ENCODE measurements at places on chromosomes 13 and 19.

- no peak for DNase-seq
These were observed 1039.5 kb upstream of the SLC10A2 start for GRCh38 chr13:104105418-104106355.

GRCh38 chr19:13053238-13053637, 49.4 kb downstream of the LYL1 start:
- DNase-seq, result no peak

DNA sequence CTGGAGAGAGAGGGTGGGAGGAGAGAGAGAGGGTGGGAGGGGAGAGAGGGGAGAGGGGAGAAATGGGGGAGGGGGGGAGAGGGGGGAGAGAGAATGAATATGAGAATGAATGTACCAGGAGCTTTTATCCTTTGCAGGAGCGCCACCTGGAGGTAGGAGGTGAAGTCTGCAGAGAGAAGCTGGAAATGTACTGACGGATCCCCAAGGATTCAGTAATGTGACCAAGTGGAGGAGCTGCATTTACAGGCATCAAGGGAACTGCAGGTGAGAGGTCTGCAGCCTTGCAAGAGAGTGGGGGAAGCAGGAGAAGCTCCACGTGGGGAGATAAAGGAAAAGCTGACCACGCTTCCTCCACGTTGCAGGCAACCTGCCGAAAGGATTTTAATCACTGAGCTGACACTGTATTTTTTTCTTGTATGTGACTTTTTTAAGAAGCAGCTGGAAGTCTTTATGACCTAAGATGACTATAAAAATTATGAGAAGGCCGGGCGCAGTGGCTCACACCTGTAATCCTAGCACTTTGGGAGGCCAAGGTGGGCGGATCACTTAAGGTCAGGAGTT, 33.7 kb downstream of the VSTM1 start:
- peak; percentile 48 for DNase-seq

GRCh38 chr19:17078920-17079709, 3.5 kb downstream of the MYO9B start:
- no peak for DNase-seq

GRCh38 chr13:111927181-111927540, 139.8 kb upstream of the SOX1 start:
- no peak for DNase-seq

DNA sequence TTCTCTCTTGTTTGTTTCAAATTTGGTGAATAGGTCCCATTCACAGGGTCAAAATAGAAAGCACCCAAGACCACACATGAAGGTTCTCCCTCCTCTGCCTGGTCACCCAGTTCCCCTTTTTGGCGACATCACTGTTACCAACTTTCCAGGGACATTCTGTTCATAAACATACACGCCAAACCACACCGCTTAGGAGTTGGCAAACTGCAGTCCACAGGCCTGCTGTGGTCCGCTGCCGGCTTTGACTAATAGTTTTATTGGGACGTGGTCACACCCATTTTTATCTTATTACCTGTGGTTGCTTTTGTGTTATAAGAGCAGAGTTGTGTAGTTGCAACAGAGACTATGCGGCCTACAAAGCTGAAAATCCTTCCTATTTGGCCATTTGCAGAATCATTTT, 24.2 kb downstream of the UHRF1 start:
- DNase-seq, result no peak

DNA sequence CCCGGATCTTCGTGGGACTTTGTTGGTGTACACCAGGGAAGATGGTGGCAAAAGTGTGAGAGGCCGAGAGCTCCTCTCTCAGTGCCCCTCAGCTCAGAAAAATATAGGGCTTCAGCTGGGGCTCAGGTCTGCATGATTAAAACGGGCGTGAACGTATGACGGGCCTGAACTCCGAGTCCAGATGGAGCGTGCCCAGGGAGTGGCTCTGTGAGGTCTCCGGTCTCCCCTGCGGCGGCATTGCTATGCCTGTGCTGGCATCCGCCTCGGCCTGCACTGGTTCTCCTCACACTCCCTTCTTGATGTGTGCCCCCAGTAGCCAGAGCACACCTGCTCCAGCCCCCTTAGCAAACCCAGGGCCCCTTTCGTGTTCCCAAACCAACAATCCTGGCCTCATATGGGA, 82.0 kb downstream of the TEX29 start:
- DNase-seq, result no peak

GRCh38 chr13:22592515-22592914, 588.3 kb upstream of the SGCG start:
- DNase-seq, result no peak

- no peak for DNase-seq
These were observed 186.2 kb upstream of the PCDH9 start for GRCh38 chr13:67416047-67416925.

- DNase-seq, result no peak
These were observed 357 bp downstream of the RPS11 start for GRCh38 chr19:49496574-49497008.

- DNase-seq, result no peak
These were observed 148.1 kb downstream of the VWA8 start for GRCh38 chr13:41812851-41813250.

GRCh38 chr19:9407827-9408226, 27.5 kb downstream of the ZNF266 start:
- DNase-seq, result no peak

DNA sequence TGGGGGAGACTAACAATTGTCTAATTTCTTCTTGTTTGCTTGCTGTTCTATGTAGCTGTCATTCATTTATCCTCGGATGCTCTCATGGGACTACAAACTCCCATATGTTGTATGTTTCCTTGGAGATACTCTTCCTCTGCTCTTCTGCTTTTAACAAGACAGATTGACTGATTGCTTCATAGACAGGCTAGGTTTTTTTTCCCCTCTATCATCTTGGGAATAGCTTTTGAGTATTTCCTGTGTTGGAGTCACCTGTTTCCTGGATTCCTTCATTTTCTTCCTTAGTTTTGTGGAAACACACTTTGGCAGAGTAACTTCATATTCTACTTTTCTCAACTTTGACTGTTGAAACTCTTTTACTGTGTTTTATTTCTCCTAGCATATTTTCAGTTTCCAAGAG, 27.6 kb downstream of the EDNRB start:
- no peak for DNase-seq

GRCh38 chr19:49362048-49362928, at the start of gene TEAD2:
Gene TEAD2, minus strand, starts transcription at chr19:49362416. Its CDS starts 2,341 bp downstream, at chr19:49360075.
- no peak for DNase-seq

DNA sequence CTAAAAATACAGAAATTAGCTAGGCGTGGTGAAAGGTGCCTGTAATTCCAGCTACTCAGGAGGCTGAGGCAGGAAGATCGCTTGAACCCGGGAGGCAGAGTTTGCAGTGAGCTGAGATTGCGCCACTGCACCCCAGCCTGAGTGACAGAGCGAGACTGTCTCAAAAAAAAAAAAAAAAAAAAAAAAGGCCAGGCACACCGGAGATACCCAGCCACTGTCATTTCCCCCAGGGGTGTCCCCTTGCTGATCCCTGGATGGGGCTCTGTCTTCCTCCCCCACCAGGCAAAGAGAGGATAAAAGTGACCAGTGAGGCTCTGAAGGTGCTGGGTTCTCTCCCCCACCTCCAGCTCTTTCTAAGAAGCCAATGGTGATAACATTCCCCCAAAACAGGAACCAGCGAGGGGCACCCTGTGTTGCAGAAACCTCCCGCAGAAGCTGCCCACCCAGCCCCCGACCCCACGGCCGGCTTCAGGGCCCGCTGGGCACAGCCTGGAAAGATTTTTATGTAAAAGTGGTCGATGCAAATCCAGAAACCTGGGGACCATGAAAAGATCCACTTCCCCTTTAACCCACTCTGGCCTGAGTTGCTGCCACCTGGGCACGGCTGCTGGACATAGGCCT, 61.4 kb upstream of the KLF2 start:
- no peak for DNase-seq

DNA sequence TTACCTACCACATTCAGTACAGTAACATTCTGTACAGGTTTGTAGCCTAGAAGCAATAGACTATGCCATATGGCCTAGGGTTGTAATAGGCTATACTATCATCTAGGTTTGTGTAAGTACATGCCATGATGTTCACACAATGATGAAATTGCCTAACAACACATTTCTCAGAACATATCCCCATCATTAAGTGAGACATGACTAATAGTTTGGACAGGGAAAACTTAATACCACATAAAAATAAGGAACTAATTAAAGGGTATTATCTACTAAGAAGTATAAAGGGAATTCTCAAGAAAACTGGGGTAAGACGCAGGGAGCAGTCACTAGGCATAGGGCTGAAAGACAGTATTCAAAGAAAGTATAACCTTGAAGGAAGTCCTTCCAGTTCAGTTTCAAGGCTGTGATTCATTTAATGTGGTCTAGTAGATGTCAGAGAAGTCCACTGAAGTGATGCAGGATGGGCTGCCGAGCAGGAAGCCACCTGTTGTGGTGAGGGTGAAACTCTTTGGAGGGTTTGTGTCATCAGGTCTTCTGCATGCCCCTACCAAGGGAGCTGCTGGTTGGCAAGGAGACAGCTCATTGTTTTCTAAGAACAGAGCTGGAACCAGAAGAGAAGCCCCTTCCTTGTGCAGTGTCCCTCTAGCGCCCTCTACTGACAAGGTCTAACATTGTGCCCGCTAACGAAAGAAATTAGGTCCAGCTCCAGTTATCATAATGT, 122.9 kb downstream of the OLFM4 start:
- peak; percentile 9 for DNase-seq

DNA sequence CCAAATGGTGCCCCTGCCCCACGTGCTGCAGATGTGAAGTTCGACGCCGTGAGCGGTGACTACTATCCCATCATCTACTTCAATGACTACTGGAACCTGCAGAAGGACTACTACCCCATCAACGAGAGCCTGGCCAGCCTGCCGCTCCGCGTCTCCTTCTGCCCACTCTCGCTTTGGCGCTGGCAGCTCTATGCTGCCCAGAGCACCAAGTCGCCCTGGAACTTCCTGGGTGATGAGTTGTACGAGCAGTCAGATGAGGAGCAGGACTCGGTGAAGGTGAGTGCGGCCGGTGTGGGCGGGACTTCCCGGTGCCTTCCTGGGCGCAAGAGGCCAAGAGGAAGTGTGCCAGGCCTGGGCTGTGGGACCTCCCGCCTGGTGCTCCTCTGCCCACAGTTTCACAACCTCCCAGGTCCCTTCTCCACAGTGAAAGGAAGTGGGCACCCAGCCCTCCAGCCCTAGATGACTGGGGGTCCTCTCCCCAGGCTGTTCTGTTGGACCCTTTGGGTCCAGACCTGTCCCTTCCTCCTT, 14.1 kb upstream of the RELB start:
- no peak for DNase-seq

GRCh38 chr13:65555962-65556361, 1674.2 kb downstream of the PCDH9 start:
- no peak for DNase-seq

DNA sequence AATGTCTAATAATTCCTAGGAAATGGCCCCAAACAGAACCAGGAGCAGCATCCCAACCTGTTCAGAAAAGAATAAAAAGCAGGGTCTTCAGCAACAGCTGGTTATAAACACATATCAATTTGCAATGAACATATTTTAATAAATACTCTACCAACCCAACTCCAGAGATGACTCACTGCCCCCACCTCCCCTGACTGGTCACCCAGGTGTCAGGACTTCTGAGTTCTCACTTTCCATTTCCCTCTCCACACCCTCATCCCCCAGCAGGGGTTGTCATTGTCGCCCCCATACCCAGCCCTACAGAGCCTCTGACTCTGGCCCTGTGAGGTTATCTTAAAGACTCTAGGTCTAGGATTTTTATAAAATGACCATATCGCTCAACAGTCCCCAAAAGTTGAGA, 6.9 kb downstream of the SERPINE3 start:
- no peak for DNase-seq

DNA sequence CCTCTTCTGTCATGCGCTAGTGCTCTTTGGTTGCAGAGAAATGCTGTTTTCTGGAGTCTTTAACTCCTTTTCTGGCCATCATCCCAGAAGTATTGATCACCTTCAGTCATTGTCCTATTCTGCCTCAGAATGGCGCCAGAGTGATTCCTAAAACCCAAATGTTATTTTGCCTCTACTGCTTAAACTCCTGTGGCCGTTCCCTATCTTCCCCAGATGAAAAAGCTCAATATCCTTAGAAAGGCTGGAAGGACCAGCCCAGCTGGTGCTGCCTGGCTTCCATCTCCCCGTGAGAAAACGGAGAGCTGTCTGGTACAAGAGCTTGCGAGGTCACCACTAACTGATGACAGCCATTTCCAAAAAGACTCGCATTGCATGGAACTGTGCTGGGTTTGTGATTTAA, 179.1 kb downstream of the RBM26 start:
- DNase-seq, result no peak

DNA sequence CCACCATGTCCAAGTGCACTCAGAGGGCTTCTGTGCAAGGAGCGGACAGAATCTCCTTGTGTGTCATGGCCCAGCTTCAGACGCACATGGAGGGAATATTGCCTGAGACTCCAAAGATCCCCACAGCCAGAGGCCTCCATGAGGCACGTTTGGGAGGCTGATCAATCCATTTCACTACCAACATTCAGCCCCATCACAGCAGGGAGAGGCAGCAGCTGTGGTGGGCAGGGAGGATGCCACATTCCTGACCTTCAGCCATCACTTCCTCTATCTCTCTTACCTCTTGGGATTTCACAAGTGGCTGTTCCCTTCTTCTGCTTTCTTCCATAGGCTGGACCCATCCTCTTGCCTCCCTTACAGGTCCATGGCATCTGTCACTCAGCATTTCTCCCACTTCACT, 82.4 kb upstream of the MBNL2 start:
- DNase-seq, result no peak

GRCh38 chr19:49104229-49104864, 9.8 kb upstream of the LIN7B start:
- no peak for DNase-seq

DNA sequence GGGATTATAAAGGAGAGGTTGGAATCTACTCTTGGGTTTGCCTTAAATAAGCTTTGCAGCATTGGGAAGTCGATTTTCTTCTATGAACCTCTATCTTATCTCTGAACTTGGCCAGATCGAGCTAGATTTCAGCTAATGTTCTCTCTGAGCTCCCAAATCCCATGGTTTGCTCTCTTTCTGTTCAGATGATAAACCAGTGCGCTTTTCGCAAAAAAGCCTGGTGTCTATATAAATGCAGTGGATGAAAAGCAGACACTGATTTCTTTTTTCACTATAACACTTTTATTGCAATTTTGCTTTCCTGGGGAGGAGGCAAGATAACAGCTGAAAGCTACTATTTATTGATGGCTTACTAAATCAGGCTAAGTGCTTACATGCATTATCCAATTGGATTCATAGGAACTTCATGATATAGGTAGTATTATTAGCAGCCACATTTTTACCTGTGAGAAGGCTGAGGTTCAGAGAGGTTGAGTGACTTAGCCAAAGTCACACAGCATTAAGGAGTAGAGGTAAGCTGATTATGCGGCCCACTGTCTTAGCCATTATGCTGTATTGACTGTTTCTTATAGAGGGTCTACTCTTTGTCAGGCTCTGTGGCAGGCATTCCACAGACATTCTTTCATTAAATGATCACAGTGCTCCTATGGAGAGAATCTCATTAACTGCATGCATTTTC, 58.9 kb downstream of the RFC3 start:
- no peak for DNase-seq

DNA sequence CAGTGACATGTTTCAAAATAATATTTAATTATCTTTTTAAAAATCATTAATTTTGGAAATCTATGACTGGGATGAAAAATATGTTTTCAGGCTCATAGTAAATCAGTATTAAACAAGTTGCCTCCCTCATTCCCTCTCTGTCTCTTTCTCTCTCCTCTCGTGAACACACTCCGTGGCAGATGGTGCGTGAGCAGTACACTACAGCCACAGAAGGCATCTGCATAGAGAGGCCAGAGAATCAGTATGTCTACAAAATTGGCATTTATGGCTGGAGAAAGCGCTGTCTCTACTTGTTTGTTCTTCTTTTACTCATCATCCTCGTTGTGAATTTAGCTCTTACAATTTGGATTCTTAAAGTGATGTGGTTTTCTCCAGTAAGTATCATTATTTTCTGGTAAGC, 22.7 kb downstream of the SGCG start:
- no peak for DNase-seq

- DNase-seq, result no peak
These were observed 23.1 kb downstream of the TBC1D4 start for GRCh38 chr13:75458696-75459422.
